ENCODE measurements at places on chromosomes 7 and 10.

- DNase-seq: no peak
Observed at GRCh38 chr7:19413443-19413965, 268.3 kb upstream of the FERD3L start.

GRCh38 chr7:51476026-51476425 is 159.4 kb upstream of the COBL start:
- DNase-seq: no peak

DNA sequence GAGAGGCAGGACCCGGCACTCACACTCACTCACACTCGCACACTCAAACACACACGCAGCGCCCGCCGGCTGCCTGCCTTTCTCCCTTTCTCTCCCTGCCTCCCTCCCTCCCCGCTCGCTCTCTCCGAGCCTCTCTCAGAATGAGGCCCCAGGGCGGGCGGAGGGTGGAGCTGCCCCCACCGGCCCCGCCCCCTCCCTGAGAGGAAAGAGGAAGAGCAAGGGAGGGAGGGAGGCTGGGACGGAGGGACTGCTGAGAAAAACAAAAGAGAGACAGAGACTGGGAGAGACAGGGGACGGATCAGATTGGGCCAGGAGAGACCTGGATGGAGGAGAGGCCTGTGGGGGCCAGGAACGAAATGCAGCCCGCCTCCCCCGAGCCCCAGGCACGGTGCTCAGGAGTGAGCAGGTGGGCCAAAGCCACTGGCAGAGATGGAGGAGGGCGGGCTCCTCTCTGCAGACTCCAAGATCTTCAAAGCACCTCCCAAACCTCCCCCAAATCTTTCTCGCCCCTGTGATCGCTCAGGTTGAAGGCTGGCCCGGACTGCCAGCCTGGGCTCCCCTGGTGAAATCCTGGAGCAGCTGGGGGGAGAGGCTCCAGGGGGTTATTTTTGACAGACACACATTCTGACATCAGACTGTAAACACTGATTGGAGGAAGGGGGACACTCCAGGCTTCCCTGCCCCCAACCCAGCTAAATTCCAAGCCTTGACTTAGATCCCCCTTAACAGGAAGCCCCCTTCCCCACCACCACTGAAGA is 5.1 kb downstream of the LDB1 start:
- peak; percentile 61 for DNase-seq

- DNase-seq: no peak
Observed at GRCh38 chr7:130960208-130960988, 226.4 kb upstream of the KLF14 start.
